IMR-90 (cell line): ENCODE measurements at places on chromosomes 2 and 18. TPM values are rescaled to one million over a fixed set of nuclear protein-coding genes. Genes with fewer than 3 reads are reported as not detected.

The SP5 gene
- not detected in 2 replicates for total RNA-seq

The GBX2 gene
- not detected in 2 replicates for total RNA-seq

The ST8SIA5 gene
- total RNA-seq = not detected in 2 replicates

The HOXD8 gene
- not detected in 2 replicates for total RNA-seq

The TMX3 gene
- 50.5 and 83.3 TPM in 2 replicates for total RNA-seq

The ZNF236 gene
- total RNA-seq = 9.7 and 11.1 TPM in 2 replicates
